ENCODE measurements at places on chromosomes 2 and 18.

DNA sequence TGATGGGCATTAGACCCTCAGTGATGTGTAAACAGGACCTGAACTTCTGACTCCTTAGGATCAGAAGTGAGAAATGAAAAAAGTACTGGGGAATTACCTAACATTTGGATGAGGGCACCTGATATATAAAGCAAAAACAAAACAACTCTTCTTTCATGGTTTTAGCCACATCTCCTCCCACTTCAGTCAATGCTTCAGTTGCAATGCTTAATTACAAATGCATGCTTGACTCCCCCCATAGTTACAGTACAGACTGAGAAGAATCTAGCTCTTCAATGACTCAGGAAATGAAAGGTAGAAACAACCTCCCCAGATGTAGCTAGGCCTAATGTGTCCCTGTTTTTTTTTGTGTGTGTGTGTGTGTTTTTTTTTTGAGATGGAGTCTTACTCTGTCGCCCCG is 276.8 kb upstream of the POU3F3 start:
- DNase-seq: no peak

GRCh38 chr2:70121627-70122372 is 34.5 kb downstream of the PCBP1 start:
- no peak for DNase-seq

GRCh38 chr2:227394401-227394800 is 6.7 kb upstream of the SCYGR1 start:
- no peak for DNase-seq

DNA sequence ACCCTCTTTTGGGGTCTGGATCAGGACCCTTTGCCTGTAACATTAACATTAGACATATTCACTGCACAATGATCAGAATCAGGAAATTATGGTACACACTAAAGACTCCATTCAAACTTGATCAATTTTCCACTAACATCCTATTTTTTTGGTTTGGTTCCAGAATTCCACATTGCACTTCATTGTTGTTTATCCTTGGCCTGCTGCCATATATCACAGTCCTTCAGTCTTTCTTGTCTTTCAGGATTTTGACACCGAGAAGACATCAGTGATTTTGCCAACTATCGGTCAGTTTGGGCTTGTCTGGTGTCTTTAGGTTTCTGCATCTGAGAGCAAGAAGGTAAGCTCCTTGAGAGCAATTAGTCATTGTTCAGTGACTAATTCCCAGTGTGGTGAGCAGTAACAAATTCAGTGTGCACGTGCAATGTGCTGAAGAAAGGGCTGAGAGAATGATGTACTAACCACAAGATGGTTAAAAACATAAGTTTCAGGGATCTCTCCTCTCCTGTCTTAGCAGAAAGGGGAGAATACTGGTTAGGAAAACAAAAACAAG is 23.5 kb downstream of the MARCHF4 start:
- DNase-seq: no peak

- no peak for DNase-seq
These were observed 4.4 kb upstream of the CHRNG start for GRCh38 chr2:232534940-232535651.

GRCh38 chr2:84894758-84895520 is 10.5 kb upstream of the TMSB10 start:
- DNase-seq: no peak

- no peak for DNase-seq
These were observed 77.0 kb downstream of the ZSWIM2 start for GRCh38 chr2:186771850-186772463.

GRCh38 chr2:63000801-63001200 is 49.8 kb upstream of the OTX1 start:
- no peak for DNase-seq

GRCh38 chr2:236252602-236253001 is 11.6 kb downstream of the ASB18 start:
- DNase-seq: no peak

DNA sequence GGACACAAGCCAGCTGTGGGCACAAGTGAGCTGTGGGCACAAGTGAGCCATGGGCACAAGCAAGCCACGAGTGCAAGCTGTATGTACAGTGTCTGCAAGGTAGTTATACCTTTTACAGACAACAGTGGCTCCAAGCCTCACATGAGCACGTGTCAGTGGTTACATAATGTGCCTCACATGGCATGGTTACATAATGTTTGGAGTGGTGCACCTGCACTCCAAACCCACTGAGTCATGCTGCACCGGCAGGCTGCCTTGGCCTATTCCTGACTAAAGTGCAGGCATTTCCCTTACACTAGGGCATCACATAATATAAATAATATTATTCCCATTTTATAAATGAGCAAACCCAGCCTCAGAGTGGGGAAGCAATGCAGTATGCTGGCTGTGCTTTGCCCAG is 62.6 kb downstream of the MARCO start:
- DNase-seq: no peak

DNA sequence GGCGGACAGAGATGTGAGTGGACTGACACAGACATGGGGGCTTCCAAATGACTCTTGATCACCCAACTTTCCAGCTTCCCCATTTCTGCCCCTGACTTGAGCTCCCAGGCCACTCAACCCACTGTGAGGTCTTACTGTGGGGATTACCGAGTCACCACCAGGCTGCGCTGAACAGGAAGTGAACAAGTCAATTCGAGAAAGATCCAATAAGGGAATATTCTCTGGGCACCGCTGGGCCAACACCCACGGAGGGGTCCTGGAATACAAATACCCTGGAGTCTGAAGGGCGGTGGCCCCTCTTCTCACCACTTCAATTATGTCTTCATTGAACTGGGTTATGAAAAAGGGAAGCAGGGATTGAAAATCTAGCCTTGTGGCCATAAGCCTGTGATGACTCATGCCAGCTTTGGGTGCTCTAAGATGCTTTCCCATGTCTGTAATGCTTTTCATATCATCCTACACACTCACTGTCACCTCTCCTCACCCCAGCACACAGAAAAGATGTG is 37.7 kb downstream of the BCL11A start:
- DNase-seq: no peak

DNA sequence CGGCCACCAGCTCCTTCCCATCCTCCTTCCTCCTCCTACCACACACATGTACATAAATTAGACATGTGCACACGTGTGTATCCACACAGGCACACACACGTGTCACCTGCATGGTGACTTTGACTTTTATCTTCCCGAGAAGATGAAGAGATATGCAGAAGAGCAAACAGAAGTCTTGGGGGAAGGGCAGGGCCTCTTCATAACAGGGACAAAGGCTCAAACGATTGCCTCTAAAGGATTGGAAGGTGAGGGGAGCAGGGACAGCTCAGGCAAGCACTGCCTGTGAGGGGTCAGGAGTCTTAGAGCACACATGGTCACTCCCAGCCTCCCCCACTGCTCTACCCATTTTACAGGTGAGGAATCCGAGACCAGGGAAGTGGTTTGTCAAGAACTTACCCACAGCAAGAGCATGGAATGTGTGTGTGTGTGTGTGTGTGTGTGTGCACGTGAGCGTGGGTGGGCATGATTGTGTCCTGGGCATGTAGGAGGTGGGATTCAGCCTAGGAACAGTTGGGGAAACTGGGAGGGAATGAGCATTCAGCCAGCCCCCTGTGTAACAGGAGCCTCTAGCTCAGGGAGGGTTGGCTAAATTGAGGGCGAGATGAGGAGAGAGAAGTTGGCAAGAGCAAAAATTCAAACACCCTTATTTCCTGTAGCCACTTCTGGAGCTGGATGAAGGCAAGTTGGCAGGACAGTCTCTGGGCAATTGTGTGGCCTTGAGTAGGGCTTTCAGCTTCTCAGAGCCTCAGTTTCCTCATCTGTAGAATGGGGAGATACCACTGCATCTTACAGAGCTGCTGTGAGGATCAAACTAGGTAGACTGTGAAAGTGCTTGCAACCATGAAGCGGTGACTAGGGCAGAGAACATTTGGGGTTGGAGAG is 24.2 kb downstream of the CIB4 start:
- DNase-seq: no peak

DNA sequence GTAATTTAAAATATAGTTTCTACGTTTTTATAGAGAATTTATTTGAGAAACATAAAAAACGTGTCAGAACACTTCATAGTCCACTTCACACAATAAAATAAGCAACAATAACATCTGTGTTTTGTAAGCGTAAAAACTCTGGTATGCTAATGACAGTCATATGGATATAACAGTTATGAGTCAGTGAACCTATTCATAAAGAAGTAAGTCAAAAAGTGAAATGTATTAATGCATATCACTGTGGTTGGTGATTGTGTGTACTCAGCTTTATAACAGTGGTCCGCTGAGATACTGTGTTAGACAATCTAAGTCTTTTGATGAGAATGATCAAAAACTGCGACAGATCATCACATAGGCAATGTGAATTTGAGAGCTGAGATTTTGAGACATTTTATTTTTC is 153.2 kb downstream of the WDR7 start:
- no peak for DNase-seq

DNA sequence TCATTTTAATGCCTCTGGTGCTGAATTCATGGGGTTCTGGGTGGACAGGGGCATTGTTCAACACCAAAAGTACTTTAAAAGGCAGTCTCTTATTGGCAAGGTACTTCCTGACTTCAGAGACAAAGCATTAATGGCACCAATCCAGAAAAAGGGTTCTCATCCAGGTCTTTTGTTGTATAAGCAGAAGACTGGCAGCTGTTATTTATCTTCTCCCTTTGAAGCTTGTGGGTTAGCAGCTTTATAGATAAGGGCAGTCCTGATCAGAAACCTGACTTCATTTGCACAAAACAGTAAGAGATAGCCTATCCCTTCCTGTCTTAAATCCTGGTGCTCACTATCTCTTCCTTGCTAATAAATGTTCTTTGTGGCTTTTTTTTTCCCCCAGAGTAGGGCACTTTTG is 68.8 kb downstream of the VPS54 start:
- no peak for DNase-seq

GRCh38 chr18:9786631-9787030 is 78.5 kb downstream of the RAB31 start:
- DNase-seq: no peak

DNA sequence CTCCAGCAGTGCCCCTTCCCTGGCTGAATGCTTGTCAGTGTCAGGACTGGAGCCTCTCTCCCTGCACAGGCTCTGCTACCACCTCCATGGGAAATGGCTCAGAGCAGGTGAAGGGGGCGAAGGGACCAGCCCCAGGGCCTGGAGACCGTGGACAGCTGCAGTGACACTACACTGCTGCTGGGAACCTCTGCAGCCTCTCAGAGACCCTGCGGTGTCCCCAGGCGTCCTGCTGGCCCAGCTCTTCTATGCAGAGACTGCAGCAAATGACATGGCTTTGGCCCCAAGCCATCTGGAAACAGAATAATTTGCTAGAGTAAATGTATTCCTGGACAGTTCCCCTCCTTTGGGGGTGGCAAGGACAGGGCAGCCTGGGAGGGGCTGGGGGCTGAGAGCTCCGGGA is 53.2 kb downstream of the CIB4 start:
- DNase-seq: no peak

GRCh38 chr2:51484605-51485004 is 452.7 kb upstream of the NRXN1 start:
- no peak for DNase-seq

DNA sequence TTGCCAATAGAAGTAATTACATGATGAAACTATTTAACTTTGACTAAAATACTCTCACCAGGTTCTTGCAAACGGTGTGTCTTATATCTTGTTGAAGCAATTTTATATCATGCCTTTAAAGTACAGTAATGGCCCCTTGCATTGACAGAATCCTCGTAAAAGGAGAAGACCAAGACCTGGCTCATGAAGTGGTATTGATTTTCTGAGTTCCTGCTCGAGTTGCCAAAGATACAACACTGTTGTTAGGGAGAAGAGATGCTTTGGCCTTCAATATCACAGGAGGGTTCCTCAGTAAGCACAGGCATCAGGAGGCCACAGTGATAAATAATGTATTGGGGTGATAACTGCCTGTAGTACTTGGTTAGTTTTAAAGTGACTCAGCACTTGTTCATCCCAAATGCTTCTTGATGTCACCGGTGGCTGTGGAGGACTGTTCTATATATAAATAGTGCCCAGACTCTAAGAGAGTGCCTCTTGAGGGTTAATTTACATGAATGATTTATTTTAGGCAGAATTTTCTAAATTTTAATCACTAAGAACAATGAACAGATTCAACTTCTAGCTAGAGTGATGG is 571.7 kb upstream of the FANCL start:
- no peak for DNase-seq
